ENCODE measurements at places on chromosomes 11 and 22.

DNA sequence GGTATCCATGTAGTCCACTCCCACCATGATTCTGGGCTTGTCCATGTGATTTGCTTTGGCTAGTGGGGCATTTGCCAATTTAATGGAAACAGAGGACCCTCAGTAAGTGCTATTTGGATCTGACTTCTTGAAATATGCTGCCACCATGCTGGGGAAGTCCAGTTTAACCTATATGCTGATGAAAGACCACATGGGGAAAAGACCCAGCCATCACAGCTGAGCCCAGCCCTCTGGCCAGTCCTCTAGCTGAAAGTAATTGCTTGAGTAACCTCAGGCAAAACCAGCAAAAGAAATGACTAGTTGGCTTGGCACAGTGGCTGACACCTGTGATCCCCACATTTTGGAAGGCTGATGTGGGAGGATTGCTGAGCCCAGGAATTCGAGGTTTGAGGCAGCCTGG is 61.5 kb downstream of the ATG16L2 start:
- no peak for DNase-seq

DNA sequence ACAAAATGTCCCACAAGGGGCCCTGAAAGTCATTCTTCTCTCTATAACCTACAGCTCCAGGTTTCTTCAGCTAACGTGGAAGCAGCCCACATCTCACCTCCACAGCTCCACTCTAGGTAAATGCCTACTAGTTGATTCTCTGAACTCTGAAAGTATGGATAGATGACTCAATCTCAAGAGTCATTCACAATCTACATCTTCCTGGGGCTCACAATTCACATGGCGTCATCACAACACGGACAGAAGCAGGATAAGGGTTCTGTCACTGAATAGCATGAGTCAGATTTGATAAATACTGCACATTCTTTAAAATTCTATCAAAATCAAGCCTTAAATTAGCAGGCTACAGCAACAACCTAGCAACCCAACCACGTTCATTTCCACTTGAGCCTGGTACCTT is 96.3 kb downstream of the PLEKHA7 start:
- DNase-seq: no peak

GRCh38 chr11:121938076-121938475 is 177.9 kb downstream of the BLID start:
- DNase-seq: no peak

- DNase-seq: peak; percentile 20
These were observed 781 bp downstream of the SIDT2 start for GRCh38 chr11:117179048-117179999.

- no peak for DNase-seq
These were observed 5.8 kb upstream of the CEP295 start for GRCh38 chr11:93655581-93656255.

DNA sequence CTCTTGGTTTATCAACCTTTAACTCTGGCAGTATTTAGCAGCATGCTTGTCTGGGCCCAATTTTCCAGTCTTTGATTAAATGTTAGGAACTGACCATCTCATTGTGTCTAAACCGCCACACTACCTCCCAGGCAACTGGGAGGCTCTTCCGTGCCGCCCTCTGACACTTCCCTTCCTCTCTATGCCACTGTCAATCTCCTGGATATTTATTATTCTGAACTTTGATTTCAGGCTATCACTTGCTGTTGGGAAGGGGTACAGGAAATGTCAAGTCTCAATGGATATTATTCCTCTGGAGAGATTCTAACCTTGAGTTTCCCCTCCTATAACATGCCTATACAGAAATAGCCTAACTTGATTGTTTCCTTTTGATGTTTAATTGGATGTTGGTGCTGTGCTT is 222.9 kb upstream of the NARS2 start:
- DNase-seq: no peak

- DNase-seq: no peak
These were observed 132.4 kb downstream of the MN1 start for GRCh38 chr22:27668828-27669797.

DNA sequence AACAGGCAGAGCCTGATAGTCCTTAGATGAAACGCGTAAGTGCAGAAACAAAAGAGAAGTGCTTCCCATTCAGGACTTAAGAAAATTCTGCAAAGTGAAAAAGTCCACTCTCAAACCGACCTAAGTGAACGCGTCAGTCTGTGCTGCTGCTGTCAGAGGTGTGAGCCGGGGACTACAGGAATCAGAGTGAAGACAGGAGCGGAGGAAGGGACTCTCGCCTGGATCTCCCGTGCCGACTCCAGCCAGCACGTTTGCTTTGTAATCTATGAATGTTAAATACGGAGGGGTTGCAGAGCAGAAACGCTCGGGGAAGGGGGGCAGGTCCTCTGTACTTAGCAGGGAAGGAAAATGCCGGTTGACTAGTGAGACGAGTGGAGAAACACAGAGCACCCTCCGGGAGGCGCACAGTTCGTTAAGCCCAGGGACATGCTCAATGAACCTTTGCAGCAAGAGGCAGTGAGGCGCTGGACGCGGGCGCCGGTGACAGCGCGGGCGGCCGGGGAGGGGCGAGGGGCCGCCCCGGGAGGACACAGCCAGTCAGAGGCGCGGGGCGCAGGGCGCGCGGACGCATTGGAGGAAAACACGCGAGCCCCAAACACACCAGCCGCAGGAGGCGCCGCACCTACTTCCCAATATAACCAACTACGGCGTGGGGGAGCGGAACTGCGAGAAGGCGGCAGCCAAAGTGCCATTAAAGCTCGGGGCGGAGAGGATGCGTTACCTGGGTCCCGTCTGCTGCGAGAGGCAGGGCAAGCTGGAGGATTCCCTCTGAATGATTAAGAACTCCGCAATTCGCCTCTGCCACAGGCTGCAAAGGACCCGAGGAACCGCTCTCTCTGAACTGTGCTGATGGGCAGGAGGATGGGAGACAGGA is at the start of gene CNTN5:
Gene CNTN5 (plus strand): TSS at position 598 of the 874 bp plus-strand sequence.
- DNase-seq: no peak

- DNase-seq: no peak
These were observed 987 bp upstream of the GRIK4 start for GRCh38 chr11:120510406-120511115.

DNA sequence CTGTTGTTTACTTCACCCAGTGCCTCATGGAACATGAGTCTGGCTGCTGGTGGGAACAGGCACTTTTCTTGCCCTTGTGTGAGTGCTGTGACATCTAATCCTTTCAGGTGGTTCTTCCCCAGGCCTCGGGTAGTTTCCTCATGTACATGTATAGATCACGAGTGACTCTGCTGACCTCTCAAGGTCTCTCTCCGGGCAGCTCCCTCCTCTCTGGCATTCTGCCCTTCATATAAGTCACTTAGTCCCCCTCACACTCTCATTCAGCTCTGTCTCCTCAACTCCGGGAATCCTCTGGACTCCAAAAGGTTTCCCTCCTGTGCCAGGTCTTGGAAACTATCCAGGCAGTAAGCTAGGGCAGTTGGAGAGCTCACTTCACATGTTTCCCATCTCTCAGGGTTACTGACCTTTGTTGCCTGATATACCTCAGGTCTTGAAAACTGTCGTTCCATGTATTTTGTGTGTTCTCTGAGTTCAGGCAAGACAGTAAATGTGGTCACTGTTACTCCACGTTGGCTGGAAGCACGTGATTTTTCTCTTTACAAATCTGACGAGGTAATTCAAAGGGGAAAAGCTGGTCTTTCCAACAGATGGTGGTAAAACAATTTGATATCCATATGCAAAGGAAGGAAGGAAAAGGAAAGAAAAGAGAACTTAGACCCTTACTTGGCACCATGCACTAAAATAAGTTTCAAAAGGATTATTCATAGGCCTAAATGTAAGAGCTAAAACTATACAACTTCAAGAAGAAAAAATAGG is 40.5 kb upstream of the PITPNB start:
- no peak for DNase-seq

GRCh38 chr22:46734830-46735453 is 3.1 kb downstream of the CERK start:
- no peak for DNase-seq

- no peak for DNase-seq
These were observed 104.0 kb downstream of the ARHGAP42 start for GRCh38 chr11:100791103-100791502.

Measured in stimulated activated CD4-positive, alpha-beta T cell treated with anti-CD3 and anti-CD28 coated beads, Interleukin-4, amount 100 ng/mL, for 48 hours (primary cell).